ENCODE measurements at places on chromosomes 2 and 18.

DNA sequence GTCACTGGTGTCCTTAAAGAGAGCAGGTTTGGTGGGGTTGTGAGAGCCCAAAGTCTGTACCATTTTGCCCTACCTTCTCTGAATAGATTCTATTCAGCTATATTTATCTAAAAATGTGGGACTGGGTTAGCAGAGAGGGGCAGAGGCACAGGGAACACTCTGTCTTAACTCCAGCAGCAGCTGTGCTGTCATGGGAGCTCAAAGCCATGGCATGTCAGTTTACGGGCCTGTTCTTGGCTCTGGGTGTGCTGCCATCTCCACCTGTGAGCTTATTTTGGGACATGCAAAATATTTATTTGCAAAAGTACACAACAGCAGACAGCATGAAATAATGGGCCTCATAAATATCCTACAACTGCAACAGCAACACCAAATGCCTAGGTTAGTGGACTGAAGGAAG, 129.6 kb upstream of the KCTD1 start:
- no peak for DNase-seq

DNA sequence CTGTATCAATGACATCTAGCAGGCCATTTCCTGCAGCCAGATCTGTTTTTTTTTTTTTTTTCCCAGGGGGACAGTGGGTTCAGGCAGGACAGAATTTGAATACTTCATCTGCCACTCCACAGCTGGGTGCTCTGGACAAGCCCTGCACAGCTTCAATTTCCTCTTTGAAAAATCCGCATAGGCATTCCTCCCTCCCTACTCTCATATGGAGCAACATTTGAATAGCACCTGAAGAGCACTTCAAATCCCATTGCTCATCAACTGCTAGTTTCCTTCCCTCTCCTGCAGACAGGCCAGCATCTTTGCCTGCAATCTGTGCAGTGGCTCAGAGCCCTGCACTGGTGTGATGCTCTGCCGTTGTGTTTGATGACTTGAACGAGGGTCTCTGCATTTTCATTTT, 326.3 kb downstream of the TSN start:
- no peak for DNase-seq

DNA sequence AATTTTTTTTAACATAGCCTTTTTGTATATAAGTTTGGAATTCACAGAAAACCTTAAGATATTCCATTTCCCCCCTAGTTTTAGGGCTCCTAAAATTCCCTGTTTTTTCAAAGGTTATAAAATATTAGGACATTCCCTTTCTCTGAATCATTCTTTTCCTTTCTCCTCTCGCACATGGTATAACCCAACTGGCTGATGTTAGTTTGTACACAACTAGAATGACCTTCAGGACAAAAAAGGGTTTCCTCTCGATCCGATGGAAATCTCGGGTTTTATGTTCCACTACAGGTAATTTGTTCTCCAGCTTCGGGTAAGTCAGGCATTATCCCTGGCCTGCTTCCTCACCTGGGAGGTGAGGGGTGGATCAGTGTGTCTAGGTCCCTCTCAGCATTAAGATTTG, 215.1 kb downstream of the LDLRAD4 start:
- DNase-seq, result no peak

DNA sequence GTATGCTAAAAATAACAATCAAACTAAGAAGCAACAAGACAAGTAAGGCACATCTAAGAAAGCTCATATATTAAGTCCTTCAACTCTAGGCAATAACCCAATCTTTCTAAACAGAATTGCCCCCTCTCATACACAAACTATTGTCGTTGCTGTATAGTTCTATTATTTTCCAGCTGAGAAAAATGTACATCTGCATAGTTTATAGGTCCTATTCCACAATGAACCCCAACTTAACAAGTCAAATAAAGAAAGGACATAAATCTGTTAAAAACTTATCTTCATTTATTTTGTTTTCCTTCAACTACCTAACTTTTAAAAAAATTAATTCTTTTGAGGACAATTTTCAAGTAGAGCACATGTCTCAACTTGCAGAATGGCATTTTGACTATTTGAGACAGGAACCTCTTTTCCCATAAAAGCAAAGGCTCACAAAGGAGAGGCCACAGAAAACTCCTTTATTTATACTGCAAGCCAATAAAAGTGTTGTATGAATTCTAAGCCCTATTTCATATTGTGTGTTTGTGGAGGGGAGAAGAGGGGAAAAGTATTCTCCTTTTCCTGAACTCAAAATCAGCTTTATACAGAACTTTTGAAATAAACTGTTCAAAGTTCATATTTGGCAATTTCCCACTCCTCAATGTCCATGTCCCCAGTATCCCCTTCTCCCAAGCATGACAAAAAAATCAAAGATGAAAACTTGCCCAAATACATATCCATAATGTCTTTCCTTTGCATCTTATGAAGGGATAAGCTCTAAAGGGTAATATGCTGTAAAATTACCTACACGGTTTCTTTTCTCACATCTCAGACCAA, 37.4 kb downstream of the RTN4 start:
- DNase-seq, result no peak

DNA sequence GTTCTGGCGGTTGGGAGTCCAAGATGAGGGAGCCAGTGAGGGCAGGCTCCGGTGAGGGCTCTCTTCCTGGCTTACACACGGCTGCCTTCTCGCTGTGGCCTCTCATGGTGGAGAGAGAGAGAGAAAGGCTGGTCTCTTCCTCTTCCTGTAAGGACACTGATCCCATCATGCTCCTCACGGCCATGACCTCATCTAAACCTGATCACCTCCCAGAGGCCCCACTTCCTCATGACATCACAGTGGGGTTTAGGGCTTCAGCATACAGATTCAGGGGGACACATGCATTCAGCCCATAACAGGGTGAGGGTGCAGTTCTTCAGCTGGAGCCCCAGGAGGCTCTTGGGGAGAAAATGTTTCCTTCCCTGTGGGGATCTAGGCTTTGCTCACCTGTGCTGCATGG, 29.2 kb downstream of the AGAP1 start:
- DNase-seq, result no peak
